ENCODE measurements at places on chromosomes 7 and 10.
A peak's percentile ranks its signal among the peaks of the same experiment; 100 is the strongest.

DNA sequence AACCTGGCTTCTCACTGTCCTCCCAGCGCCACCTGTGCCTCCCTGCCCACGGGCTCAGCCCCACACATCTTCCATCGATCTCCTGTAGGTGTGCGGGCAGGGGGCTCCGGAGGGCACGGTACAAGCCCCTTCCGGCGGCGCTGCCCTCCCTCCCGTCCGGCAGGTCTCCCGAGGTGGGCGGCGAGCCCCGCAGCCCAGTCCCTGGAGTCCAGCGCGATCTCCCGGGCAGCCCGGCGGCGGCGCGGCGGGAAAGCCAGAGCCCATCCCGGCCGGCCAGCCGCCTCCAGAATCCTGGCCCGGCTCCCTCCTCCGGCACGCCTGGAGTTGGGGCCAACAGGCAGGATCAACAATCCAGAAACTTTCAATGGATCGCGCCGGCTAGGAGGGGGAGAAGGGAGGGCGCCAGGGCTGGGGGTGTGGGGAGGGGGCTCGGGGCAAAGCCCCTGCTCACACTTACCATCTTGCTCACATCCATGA lies 100.1 kb downstream of the HIP1 start:
- DNase-seq = no peak

DNA sequence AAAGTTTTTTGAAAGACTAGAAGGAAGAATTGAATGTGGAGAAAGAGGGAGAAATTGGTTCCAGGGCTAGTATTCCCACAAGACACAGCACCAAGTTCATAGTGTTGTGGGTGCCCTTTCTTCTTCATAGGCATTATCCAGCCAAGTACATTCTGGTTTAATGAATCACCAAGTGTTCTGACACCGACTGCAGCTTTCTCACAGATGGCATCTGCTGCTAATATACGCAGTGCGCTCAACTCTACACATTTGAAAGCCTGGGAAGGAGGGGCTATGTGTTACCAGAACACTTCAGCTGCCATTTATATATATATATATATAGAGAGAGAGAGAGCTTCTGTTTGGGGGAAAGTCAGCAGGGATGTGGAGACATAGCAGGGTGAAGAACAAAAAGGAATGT lies 1168.4 kb downstream of the GATA3 start:
- no peak for DNase-seq

DNA sequence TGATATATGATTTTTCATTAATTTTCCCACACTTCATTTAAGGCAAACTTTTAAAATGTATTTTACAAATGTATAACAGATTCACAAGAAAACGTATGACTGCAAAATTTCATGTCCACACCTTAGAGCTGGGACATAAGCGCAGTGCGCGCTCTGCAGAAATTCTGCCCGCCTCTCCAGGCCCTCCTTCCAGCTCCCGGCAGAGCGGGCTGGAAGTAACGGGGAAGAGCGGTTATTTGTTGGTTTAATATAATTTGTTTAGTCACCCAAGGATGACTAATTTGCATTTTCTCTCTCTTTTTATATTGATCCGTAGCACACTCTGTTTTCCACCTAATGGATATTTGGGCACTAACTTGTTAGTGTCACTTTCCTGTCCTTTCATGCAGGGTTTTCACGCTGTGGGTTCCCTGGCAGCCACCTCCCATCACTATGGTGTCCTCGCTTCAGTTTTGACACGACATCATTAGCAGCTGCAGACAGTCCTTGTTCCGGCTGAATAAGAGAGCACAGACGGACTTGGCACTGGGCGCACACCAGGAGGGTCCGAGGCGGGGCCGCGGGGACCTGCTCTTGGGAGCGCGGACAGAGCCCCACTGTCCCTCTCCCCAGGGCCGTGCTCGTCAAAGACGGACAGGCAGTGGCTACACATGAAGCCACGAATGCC lies 129.2 kb upstream of the SEC61G start:
- no peak for DNase-seq

- DNase-seq = no peak
These were observed 2.2 kb downstream of the FZD8 start for GRCh38 chr10:35639728-35640401.

GRCh38 chr7:951881-952547 lies 2.5 kb downstream of the ADAP1 start:
- no peak for DNase-seq

- no peak for DNase-seq
These were observed 38.3 kb upstream of the PPP2R2D start for GRCh38 chr10:131862548-131862947.

DNA sequence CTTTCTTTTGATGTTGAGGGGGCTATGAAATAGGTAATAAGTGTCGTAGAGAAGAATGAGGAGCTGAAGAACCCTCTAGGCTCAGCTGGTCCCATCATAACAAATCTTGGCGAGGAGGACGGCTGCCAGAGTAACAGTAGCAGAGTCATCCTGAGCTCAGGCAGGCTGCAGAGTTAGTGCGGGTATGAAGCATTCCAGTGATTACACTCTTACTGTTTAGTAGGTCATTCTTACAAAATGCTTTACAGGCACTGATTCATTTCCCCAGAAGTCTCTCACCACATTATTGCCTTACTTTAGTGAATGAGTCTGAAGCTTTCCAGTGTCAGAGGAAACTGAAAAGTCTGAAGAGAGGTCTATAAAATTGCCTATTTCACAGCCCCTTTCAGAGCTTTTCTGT lies 43.9 kb upstream of the GPR158 start:
- DNase-seq = no peak

- DNase-seq = no peak
These were observed 16.9 kb downstream of the SVIL start for GRCh38 chr10:29617880-29618340.

GRCh38 chr7:24812305-24812945 lies 55.2 kb upstream of the GSDME start:
- DNase-seq = peak; percentile 26

DNA sequence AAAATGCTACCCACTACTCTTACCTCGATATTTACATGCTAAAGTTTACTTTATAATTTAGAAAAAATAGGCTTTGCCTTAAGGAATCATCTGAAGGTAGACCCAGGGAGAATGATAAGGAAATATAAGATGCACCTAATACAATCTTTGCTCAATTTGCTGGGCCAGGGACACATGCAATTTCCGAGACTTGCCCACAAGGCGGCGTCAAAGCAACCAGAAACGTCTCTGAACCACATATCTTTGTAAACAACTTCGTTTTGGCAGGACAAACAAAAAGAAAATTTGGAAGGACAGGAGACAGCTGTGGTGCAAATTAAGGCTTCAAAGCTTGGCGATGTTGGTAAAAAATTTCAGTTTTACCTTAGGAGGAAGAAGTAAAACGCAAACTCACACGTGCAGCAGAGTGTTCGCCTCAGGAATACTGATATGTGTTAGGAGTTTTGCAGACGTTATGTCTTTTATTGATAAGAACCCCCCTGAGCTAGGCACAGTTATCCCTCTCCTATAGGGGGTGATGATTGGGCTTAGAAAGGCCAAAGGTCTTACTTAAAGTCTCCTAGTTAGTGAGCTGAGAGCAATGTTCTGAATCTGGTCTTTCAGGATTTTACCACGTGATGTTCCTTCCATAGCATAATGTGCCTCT lies 134.3 kb downstream of the PRKCQ start:
- DNase-seq = no peak

DNA sequence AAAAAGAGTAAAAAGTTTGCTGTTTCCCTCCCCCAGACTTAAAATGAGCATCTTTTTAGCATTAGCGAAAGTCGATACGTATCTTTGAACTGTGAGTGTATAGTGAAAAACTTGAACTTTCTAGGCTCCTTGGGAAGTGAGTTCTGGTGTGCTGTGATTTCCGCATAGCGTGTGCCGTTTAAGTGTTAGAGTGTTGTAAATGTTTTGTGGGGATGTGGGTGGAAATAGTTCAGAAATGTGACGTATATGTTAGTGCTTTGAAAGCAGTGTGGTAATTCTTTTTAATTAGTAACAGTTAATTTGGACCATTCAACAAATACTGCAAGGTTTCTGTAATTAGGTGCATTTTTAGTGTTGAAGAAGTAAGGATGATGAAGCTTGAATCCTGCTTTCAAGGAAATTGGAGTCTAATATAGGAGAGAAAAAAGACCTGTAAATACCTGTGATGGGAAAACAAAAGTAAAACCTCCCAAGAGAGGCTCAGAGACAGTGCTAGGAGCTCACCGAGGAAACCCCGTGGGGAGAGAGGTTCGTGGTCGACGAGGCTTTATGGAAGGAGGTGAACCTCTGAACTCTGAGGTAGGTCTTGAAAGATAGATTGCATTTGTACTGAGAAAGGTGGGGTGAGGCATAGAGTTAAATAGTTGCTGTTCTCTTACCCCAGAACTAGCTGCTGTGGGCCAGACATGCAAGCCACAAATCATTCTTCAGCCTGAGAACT lies 40.8 kb downstream of the RBM33 start:
- DNase-seq = no peak

GRCh38 chr7:149815661-149816266 lies 22.4 kb upstream of the ZNF862 start:
- DNase-seq = no peak

DNA sequence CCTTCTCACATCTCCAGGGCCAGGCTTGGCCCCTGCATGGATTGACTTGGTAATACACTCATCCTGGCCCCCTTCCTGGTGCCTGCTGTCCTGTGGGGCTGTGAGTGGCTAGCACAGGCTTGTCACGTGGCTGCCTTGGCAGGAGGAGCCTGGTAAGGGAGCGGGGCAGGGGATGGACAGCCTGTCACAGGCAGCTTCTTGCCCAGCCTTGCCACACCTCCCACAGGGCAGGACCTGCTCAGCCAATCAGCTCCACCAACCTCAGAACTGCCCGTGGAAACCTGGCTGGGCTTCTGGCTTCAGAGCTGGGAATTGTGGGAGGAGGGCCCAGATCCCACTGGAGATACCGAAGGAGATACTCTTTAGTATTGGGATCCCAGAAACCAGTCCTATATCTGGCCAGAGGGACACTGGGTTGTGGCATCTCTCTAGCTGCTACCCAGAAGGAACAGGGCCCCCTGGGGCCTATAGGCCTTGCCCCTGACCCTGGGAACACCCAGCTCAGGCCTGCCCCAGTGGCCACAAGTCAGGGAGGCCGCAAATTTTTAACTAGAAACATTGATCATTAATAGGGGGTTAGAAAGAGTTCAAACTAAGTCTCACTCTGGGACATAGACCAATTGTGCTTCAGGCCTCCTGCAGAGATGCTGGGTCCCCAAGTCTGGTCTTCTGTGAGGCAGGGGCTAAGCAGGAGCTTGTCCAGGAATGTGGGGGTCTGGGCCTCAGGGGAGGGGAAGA lies at the start of gene HOGA1:
Gene HOGA1 (plus strand): TSS at position 330 of the 738 bp plus-strand sequence. CDS start 315 bp downstream, at position 645.
- DNase-seq = no peak

- no peak for DNase-seq
These were observed 92.4 kb downstream of the TMEM106B start for GRCh38 chr7:12303495-12303894.

GRCh38 chr10:75955973-75956502 lies 524.6 kb downstream of the LRMDA start:
- no peak for DNase-seq

DNA sequence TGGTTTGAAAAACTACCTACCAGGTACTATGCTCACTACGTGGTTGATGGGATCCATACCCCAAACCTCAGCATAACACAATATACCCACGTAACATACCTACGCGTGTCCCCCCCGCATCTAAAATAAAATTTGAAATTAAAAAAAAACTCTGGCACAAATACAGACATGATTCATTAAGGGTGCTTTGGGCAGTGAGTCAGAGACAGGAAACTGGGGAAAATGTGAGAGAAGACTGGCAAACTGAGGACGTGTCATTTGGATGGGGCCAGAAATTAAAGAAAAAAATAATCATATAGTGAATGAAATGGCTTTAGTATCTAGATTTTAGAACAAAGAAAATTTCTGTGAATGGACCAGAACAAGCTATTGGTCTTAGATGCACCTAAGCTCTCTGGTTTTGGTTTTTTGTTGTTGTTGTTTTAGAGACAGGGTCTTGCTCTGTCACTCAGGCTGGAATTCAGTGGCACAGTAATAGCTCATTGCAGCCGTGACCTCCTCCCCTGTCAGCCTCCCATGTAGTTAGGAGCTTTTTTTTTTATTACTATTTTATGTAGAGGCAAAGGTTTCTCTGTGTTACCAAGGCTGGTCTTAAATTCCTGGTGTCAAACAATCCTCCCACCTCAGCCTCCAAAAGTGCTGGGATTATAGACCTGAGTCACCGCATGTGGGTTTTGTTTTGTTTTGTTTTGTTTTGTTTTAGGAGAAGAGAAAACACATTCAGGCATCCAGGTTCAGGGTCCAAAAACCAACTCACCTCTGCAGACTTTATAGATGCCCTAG lies 5.9 kb upstream of the PRSS58 start:
- DNase-seq = no peak

DNA sequence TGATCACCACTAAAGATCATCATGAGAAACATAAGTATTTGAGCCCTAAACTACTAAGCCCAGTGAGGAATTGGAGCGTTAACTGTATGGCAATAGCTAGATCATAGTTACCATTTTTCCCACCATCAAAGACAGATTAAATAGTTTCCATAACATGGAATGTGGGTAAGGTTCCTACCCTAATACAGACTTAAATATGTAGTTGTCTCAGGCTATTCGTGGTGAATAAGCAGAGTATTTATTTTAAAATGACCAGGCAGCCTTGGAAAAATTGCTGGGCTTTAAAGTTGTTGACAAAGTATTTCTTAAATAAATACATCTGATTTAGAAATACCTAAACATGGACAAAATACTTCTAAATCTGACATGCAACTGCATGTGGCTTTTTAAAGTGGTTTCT lies 106.8 kb downstream of the NT5C2 start:
- no peak for DNase-seq

- DNase-seq = no peak
These were observed 738 bp downstream of the ETV1 start for GRCh38 chr7:13988731-13989125.

GRCh38 chr10:17785276-17785930 lies 23.7 kb upstream of the MRC1 start:
- no peak for DNase-seq

GRCh38 chr7:44787041-44787440 lies 9.4 kb upstream of the PPIA start:
- DNase-seq = no peak

GRCh38 chr7:38682606-38683005 lies 51.4 kb upstream of the AMPH start:
- no peak for DNase-seq

GRCh38 chr10:5442065-5442989 lies 30.0 kb downstream of the NET1 start:
- no peak for DNase-seq

DNA sequence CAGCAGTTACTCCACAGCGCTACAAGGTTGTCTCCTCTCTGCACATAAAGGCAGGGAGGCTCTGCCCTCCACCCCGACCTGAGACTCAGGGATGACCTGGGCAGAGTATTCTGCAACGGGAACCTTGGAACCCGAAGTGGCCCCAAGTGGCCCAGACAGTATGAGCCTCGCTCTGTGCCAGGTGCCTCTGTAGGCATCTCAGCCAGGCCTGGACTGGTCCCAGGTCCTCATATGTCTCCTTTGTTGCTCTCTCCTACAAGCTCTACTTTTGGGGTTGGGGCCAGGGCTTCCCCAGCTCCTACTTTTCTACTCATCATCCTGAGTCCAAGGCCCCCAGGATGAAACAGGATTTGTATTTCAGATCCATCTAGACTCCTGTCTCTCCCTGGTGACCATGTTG lies 241.5 kb upstream of the PRSS1 start:
- DNase-seq = no peak
